ENCODE measurements at places on chromosomes 16 and 17.
A peak's percentile ranks its signal among the peaks of the same experiment; 100 is the strongest.

DNA sequence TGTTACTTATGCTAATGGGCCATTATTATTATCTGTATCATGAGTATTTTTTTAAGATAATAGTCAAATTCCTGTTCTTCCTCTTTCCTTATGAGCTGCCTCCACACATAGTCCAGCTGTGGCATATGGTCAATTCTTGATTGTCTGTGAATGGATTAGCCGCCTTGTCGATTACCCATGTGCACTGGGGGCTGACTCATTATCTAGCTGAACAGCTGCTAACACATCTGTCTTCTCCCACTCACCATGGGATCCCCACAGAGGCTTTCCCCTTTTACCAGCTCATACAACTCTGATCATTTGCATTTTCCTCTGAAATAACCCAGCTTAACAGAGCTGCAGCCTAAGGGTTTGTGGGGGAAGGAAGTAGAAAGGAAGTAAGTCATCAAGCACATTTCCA lies 915.0 kb downstream of the CDH11 start:
- no peak for DNase-seq

- no peak for DNase-seq
Observed at GRCh38 chr17:46896991-46897390, 26.0 kb upstream of the GOSR2 start.

DNA sequence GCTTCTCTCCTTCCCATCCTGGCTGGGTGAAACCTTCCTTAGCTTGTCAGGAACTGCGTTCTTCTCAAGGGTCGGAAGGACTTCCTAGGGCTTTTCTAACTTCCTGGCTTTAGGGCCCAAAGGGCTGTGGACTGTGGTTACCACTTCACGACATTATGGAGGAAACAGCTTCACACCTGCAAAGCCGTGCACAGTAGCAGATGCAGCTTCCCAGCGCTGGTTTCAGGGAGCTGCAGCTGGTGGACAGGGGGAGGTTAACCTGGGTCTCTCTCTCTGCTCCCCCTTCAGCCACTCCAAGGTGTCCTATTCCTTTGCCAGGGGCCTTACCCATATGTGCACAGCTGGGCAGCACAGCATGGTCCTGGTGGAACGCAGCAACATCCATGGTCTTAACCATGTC lies 155.8 kb upstream of the CDC42EP4 start:
- DNase-seq, result no peak

DNA sequence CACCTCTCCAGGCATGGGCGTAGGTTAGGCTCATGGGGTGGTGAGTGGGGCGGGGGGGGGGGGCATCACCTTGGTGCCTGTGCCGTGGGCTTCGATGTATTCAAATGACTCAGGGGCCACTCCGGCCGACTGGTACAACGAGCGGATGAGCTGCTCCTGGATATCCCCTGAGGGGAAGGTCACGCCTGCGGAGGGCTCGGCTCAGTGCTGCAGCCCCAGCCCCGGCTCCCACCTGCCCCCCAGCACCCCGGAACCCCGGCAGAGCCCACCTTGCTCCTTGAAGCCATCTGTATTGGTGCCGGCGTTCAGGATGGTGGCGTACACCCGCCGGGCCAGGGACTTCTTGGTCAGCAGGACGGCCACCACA lies 5.4 kb downstream of the FASN start:
- DNase-seq, result no peak

- no peak for DNase-seq
Observed at GRCh38 chr17:50466371-50467113, 2.1 kb downstream of the CHAD start.

- DNase-seq, result no peak
Observed at GRCh38 chr17:69082696-69083095, 22.0 kb upstream of the ABCA9 start.

- DNase-seq, result no peak
Observed at GRCh38 chr17:8345052-8345690, 5.5 kb downstream of the ODF4 start.

DNA sequence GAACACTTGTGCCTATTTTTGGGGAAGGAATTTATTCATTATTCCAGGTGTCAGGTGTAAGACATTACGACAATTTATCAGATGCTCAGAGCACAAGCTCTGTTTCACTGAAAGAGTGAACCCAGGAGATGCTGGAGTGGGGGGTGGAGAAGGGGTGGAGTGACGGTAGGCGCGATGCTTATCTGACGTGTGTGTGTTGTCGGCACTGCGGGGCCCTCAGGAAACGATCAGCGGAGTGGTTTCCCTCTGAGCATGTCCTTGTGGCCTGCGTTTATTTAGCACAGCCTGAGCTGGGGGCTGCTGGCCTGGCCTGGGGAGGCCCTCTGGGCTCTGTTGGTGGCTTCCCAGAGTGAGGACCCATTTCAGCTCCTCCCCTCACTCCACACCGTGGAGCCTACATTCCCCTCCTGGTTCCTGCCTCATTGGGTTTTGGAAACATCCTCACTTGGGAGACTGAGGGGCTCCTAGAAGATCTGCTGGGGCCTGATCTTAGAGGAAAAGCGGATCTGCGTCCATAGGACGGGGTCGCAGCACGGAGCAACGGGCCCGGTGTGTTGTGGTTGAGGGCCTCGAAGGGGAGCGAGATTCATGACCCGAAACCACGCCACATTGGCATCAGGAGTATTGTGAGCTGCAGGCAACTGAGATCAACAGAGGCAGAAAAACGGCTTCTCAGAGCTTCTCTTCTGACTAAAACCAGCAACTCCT lies 19.0 kb upstream of the GNG13 start:
- no peak for DNase-seq

DNA sequence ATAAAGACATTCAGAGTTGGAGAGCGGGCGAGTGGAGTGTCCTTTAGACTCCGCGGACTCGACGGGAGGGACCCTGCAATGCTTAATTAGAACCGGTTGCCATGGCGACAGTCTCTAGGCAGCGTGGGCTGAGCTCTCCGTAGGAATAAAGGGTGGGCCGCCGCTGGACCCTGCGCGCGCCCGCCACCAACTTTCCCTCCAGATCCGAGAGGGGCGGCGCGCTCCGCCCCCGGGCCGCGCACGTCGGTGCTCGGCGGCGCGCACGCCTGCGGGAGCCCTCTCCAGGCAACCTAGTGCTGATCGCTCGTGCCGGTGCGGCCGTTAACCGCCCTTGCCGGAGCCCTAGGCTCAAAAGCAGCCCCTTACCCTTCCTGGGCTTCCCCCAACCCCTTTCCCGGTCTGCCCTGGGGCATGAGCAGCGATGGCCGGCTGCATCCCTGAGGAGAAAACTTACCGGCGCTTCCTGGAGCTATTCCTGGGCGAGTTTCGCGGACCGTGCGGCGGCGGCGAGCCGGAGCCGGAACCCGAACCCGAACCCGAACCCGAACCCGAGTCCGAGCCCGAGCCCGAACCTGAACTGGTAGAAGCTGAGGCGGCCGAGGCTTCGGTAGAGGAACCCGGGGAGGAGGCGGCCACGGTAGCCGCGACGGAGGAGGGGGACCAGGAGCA lies at the start of gene PPM1E:
Gene PPM1E, plus strand, starts transcription at position 278 of the 669 bp plus-strand sequence.
- peak; percentile 15 for DNase-seq

GRCh38 chr17:43780135-43780534 lies at the start of gene CFAP97D1:
Gene CFAP97D1 (plus strand): TSS chr17:43780435. CDS start chr17:43780463, 28 bp downstream.
- DNase-seq, result no peak

GRCh38 chr17:32876417-32877163 lies at the start of gene MYO1D:
Gene MYO1D (minus strand): TSS chr17:32877124. CDS start chr17:32876872, 252 bp downstream.
- DNase-seq, result peak; percentile 45

DNA sequence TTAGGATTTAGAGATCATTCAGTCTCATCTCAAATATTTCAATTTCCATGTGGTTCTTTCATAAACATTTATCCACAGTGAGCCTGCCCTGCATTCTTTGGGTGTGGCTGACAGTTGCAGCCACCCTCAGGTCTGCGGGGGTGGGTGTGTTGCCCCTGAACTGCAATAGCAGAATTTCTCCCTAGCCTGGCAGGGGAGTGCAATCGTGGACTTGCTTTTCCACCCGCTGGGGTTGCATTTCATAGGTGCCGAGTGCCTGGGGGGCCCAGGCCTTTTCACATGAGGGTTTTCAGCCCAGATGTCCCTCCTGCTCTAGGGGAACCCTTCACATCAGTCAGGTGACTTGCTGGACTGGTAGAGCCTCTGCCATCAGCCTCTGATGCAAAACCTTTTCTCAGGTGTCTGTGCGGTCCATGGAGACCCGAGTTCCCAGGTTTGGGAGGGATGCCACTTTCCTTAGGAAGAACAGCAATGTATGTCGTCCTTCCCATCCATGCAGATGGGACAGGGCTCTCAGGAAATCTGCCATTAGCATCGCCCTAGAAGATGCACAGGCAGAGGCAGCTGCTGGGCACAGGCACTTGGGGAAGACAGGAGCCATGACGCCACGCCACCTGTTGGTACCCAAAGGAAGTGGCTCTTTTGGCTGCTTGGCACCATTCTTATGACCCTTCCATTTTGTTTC lies 2.4 kb upstream of the USP36 start:
- peak; percentile 43 for DNase-seq

- DNase-seq, result no peak
Observed at GRCh38 chr17:12624211-12624610, 41.5 kb upstream of the MYOCD start.

DNA sequence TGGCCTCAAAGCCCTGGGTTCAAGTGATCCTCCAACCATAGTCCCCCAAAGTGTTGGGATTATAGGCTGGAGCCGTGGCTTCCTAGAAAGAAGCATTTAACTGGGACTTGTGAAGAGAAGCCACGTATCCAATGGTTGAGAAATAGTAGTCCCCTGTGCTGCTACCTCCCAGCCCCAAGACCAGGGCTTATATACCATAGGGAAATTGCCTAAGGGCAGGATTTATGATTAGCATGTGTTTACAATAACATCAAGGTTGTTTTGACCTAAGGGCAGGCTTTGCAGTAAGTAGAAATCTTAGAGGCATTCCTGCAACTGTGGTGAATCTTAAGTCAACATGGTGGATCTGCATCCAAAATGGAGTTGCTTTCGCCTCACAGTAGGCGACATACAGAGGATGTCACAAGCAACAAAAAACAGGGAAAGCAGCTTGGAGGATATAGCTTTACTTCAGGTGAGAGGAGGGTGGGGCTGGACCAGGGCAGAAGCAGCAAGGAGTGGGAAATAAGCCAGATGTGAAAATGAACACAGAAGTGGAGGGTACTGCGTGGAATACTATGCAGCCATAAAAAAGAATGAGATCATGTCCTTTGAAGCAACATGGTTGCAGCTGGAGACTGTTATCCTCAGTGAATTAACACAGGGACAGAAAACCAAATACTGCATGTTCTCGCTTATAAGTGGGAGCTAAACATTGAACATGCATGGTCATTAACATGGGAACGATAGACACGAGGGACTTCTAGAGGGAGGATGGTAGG lies 18.7 kb upstream of the NSMCE1 start:
- DNase-seq, result no peak

DNA sequence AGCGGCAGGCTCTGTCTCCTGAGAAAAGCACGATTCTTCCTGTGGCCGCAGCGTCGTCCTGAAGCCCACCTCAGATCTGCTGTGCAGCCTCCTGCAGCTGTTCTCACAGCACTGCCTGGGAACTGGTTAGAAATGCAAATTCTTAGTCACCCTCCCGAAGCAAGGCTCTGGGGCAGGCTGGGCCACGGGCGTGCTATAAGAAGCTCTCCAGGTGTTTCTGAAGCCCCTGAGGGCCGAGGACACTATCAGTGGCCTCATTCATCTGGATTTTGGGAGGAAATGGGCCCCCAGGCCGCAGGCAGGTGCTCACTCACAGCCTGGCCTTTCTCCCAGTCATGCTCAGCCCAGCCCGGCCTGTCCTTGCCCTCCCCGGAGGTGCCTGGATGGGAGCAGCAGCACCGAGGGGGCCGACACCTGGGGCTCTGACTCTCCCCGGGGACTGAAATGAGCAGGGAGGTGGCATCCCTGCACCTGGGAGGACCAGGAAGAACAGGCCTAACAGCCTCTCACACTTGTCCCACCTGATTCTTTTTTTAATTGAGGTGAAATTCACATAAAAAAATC lies 10.4 kb upstream of the NLRC3 start:
- DNase-seq, result no peak

GRCh38 chr17:74006371-74006770 lies 197.1 kb upstream of the RPL38 start:
- no peak for DNase-seq

GRCh38 chr16:31513126-31513525 lies 4.9 kb upstream of the RUSF1 start:
- DNase-seq, result no peak

DNA sequence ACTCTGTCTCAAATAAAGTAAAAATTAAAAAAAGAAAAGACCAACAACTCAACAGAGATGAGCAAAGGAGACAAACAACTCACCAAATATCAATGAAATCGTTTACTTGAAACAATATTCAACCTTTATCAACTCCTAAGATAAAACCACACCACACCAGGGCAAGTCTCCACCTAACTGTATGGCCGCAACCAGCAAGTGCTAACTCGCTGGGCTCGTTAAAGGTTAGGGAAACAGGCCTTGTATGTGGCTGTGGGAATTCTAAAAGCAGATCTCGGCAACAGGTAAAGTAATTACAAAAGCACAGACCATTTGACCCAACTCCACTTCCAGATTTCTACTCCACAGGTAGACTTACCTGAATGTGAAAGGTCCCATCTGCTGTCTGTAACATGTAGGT lies 9.3 kb downstream of the ZCCHC14 start:
- DNase-seq, result no peak

- DNase-seq, result no peak
Observed at GRCh38 chr17:82330322-82331239, 3.0 kb downstream of the SECTM1 start.

DNA sequence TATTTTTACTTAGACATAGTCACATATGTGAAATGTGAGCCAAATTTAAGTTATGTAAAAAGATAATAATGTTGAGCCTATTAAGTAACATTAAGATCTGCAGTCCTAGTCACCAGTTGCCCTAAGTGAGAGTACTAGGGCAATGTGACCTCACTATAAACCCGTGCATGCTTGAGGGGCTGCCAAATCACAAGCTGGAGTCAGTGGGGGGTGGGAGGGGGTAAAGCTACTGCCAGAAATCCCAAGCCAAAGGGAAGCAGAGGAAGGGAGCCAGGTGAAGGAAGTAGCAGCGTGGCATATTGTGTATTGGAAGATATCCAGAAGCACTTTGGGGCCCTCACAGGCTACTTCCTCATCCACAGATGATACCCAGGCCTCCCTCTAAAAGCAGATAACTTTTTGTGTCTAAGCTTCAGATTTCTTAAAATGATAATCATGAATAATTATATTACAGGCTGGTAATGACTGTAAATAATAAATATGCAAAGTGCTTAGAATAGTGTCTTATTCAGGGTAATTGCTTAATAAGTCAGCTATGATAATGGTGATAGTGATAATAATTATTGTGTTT lies 134.1 kb downstream of the CA10 start:
- no peak for DNase-seq

DNA sequence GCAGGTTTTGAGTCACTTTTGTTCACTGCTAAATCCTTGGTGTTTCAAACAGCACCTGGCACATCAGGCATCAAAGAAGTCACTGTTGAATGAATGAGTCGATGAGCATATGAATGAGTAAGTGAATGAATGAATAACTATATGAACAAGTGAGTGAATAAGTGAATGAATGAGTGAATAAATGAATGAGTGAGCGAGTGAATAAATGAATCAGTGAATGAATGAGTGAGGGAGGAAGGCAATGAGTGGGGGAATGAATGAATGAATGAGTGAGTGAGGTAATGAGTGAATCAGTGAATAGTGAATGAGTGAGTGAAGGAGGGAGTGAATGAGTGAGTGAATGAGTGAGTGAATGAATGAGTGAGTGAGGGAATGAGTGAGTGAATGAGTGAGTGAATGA lies 28.8 kb downstream of the TMEM114 start:
- no peak for DNase-seq
